ENCODE measurements at places on chromosomes 13 and 19.

DNA sequence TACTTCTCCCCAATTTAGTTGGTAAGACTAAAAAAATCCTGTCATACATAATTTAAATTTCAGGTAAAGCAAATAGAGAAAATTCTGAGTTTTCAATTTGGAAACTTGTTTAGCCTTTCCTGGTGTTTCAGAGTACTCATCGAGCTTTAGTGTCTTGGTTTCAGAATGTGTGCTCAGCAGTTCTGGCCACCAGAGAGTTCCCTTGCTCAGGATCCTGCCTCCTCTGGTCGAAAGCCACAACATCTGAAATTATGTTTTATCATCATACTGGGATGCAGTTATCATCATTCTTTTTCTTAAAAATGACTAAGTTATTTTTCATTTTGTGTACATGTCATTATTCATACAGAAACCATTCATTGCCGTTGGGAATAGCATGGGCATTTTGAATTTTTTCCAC lies 263.2 kb upstream of the SPRY2 start:
- no peak for DNase-seq

DNA sequence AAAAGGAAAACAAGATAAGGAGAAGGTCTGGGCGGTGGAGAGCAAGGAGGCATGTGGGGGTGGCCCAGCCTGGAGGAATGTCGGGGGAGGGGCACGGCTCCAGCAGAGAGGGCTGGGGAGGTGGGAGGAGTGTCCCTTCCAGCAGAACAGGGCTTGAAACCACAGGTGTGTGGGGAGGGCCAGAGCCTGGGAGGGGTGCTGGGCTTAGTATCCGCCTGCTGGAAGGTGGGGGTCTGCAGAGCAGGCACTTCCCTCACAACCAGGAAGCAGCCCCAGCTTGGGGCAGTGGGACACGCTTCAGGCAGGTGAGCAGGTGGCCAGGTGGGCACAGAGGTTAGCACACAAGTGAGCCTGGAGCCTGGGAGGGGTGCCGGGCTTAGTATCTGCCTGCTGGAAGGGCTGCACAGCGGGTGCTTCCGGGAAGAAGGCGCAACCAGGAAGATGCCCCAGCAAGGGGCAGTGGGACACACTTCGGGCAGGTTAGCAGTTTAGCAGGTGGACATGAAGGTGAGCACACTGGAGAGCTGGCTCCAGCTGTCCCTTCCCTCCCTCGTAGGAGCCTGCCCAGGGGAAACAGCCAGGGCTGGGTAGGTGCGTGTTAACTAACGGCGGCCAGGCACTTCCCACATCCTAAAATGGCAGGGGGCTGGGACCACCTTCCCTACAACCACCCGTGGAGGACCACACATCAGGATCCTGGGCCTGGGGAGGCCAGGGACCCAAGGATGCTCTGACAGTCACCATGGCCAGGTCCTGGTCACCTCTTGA lies 3.0 kb downstream of the GAS6 start:
- no peak for DNase-seq

- no peak for DNase-seq
Observed at GRCh38 chr19:40641281-40641680, 40.1 kb downstream of the LTBP4 start.

GRCh38 chr13:28574617-28575142 lies 79.8 kb upstream of the FLT1 start:
- no peak for DNase-seq

- DNase-seq = no peak
Observed at GRCh38 chr13:99421271-99421670, 80.0 kb upstream of the TM9SF2 start.

Data from thoracic aorta (tissue), 2 donors.